ENCODE measurements at places on chromosomes 16 and 17.

DNA sequence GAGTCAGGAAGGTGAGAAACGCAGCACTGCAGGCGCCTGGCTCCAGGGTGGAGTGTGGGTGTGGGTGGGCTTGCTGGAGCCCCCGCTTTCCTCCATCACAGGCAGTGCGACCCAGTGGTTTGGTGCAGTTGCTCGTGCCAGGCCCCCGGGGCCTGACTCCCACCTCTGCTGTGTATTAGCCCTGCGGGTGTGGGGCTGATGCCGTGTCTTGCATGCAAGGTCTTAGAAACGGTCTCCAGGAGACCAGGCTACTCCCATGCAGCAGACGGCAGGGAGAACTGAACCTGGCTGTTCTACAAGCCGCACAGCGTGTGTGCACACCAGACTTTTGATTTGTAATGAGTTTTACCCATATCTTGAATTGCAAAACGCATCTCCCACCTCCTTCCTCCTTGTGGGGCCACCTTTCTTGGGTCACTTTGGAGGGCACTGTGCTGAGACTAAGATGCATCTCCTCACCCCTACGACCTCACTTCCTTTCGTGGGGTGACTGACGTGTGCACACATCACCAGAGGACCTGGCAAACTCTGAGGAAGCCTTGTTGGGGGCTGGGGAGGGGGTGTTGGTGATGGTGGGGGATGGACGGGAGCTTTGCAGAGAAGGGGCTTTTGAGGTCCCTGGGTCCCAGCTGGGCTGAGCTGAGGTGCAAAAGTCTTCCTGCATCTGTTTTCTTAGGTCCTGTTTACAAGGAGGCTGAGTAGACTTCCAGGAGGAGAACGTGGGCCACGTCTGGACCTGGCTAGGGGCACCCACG is 101.8 kb upstream of the TNRC6C start:
- no peak for DNase-seq

GRCh38 chr16:55284718-55285099 is 39.3 kb upstream of the IRX6 start:
- no peak for DNase-seq

GRCh38 chr17:18957831-18958230 is 5.9 kb downstream of the SLC5A10 start:
- DNase-seq, result no peak

- no peak for DNase-seq
Observed at GRCh38 chr16:85431431-85432124, 181.5 kb upstream of the GSE1 start.

- no peak for DNase-seq
Observed at GRCh38 chr16:19718624-19718965, 524 bp downstream of the IQCK start.

DNA sequence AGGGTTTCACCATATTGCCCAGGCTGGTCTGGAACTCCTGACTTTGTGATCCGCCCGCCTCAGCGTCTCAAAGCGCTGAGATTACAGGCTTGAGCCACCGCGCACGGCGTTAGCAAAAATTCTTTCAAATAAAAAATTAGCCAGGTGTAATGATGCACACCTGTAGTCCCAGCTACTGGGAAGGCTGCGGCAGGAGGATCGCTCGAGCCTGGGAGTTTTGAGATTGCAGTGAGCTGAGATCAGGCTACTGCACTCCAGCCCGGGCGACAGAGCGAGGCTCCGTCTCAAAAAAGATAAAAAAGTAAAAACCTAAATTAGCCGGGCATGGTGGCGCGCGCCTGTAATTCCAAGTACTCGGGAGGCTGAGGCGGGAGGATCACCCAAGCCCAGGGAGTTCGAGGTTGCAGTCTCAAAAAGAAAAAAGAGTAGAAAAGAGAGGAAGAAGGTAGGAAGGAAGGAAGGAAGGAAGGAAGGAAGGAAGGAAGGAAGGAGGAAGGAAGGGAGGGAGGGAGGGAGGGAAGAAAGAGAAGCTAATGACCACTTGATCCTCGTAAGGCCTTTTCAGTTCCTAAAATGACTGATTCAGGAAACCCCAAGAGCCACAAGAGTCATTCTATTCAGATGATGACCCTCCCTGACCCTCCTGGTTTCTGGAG is 59.2 kb downstream of the SRL start:
- DNase-seq, result no peak

DNA sequence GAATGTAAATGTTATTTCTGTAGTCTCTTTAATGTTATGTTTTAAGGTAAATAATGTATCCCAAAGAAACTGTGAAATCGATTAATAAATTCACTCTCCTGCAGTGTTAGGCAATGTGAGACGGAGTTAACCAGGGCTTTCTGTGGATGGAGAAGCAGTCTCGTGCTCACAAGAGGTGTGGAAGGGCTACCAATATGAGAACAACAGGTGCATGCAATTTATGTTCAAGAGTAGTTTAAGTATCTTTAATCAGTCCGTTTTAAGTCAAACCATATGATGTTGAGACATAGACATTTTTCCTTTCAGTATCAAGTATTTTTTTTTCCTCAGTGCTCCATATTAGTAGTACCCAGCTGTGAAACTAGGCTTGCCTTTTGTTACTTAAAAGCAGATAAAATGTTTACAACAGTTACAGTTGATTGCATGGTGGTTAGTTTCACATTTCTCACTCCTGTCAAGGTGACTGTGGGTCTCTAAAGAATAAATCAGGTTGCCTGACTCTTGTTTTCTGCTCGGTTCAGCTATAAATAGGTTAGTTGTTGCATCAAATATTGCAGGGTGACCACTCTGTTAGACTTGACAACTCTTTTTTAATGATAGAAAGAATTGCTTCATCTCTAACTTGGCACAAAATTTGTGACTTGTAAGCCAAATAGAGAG is 54.4 kb downstream of the COX10 start:
- DNase-seq, result no peak

DNA sequence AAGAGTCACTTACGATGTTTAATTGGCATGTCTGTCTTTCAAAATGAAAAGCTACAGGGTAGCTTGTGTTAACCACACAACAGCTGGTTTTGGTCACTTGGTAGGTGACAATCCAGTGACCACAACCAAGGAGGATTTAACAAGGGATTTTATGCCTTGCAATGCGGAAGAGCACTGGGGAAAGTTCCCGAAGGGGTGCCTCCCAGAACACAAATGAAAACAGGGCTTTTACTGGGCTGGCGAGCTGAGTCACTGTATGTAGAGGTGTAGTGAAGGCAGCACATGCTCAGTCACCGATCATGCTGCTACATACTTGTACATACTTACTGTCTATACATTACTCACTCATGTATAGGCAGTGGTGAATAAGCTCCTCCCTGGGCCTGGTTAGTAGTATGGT is 483.5 kb downstream of the CDH13 start:
- no peak for DNase-seq

DNA sequence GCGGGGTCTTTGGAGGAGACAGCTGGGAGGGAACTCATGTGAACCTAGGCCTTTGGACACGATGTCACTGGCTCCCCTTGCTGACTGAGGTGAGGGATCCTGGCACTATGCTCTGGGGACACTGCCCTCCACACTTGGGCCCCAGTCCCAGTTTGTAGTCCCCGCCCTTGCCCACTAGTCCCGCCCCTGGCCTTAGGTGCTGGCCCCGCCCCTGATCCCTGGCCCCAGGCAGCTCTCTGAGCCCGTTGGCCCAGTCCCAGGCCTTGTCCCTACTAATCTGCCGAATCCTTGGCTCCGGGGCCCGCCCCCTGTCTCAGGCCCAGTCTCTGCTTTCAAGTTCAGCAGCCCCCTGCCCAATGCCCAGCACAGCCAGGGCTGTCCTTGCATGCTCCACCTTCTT is 61.0 kb downstream of the SMPD3 start:
- no peak for DNase-seq

- no peak for DNase-seq
Observed at GRCh38 chr17:78534492-78535272, 42.5 kb downstream of the DNAH17 start.

GRCh38 chr16:73057291-73058210 is 9.6 kb upstream of the ZFHX3 start:
- DNase-seq, result no peak

DNA sequence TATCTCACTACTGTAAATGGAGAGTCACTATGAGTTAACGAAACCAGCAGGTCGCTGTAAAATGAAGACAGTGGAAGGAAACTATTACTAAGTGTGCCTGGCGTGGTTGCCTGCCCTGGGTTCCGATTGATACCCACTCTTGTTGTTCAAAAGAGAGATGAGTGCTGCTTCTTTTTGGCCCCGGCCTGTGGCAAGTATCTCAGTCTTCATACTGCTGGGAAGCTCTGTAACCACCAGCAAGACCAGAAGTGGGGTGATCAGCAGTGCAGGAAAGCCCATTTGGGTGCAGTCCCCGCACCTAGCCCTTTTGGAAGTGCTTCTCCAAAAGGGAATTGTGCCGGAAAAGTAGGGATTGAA is 104.5 kb downstream of the SNX29 start:
- DNase-seq, result no peak

DNA sequence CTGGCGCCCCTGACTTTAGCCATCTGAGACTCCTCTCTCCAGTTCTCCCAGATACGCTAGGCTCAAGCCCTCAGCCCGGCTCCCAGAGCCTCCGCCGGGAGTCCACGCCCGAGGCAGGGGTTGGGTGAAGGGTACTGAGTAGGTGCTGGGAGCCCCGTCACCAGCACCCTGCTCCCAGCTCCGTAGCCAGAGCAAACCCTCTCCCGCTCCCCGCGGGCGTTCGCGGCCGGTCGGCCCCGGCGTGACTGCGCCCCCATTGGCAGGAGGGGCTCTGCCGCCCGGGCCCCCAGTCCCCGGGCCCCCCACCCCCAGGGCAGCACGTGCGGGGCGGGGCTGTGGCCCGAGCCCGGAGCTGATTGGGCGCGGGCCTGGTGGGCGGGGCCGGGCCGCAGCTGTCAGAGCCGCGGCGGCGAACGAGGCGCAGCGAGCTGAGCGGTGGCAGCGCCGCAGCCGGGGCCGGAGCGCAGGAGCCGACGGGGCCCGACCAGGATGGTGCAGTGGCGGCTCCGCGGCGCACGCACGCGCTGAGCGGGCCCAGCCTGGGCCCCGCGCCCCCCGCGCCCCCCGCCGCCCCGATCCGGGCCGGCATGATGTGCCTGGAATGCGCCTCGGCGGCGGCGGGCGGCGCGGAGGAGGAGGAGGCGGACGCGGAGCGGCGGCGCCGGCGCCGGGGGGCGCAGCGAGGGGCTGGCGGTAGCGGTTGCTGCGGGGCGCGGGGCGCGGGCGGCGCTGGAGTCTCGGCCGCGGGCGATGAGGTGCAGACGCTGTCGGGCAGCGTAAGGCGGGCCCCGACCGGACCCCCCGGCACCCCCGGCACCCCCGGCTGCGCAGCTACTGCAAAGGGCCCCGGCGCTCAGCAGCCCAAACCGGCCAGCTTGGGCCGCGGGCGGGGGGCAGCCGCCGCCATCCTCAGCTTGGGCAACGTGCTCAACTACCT is at the start of gene SPNS2:
TSS of gene SPNS2 (plus strand) at position 421 of the 937 bp plus-strand sequence. CDS start at position 588, 167 bp downstream.
- no peak for DNase-seq

DNA sequence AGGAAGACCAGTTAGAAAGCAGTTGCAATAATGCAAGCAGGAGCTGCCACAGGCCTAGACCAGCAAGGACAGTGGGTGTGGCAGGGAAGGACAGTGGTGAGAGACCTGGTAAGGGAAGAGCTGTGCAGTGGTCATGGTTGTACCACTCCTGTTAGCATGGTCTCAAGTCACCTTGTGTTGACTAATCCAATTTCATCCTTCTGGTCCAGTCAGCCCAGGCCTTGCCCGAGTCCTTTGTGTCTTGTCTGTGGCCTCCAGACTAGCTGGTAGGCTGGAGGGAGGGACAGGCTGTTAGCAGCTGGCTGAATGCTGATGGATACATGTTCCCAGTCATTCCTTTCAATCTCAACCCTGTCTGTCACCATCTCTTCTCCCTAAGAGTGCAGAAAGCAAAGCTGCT is 54.1 kb upstream of the BRD7 start:
- no peak for DNase-seq

DNA sequence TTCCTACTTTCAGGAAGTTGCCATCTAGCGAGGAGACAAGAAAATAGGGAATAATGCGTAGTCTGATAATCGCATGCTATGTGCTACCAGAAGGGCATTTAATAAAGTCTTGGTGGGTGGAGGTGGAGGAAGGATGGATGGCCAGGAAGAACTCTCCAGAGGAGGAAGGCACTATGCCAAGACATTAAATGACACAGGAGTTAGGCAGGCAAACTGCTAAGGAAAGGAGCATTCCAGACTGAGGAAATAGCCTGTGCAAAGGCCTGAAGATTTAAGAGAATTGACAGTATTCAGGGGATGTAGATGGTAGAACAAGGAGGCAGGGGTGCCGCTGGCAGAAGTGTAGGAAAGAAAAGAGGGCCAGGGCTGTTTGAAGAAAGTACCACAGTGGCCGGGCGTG is 19.3 kb upstream of the ARHGAP44 start:
- no peak for DNase-seq

GRCh38 chr17:21129023-21129681 is 2.4 kb downstream of the DHRS7B start:
- DNase-seq, result no peak

DNA sequence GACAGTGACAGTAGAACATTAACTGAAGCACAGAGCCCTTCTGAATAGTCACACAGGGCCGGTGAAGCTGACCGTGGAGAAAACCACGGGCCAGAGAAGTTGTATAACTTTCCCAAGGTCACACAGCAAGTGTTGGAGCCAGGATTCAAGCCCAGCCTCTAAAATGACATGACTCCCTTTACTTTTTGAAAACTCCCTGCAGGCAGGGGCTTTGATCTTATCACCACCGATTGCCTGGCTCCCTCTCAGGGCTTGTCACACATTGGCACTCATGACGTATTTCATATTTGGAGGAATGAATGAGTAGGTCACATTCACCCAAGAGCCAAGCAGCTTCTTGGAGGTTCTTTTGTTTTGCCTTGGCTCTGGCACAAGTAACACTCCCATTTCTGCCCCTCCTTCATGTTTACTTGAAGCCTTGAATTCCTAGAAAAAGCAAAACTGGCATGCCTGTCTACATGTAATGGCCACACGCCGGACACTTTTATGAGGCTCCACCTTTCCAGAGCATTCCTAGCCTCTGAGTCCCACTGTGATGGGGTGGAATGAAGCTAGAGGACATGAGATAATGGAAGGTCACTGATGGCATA is 13.3 kb upstream of the RBBP6 start:
- no peak for DNase-seq

- no peak for DNase-seq
Observed at GRCh38 chr17:46814446-46814845, 4.0 kb downstream of the WNT3 start.

DNA sequence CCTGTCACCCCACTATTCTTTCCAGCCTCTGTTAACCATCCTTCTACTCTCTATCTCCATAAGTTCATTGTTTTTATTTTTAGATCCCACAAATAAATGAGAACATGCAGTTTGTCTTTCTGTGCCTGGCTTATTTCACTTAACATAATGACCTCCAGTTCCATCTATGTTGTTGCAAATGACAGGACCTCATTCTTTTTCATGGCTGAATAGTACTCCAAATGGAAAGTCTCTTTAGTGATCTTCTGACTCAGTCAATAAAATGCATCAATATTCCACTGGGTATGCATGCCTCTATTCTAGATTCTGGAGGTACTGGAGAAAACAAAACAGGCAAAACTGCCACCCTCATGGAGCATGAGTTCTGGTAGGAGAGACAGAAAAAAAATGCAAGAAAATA is 459.0 kb downstream of the XYLT1 start:
- no peak for DNase-seq

GRCh38 chr17:7005716-7006115 is 6.7 kb upstream of the RNASEK start:
- DNase-seq, result no peak

GRCh38 chr16:56625140-56625942 is at the start of gene MT1E:
Gene MT1E (plus strand): TSS chr16:56625781. CDS start chr16:56625852, 71 bp downstream.
- no peak for DNase-seq

All from esophagus squamous epithelium (tissue), 5 donors.